ENCODE measurements at places on chromosomes 2 and 18.

- DNase-seq: no peak
Observed at GRCh38 chr2:240422658-240423329, 12.7 kb upstream of the GPC1 start.

- no peak for DNase-seq
Observed at GRCh38 chr2:73373344-73373743, 12.3 kb upstream of the ALMS1 start.

DNA sequence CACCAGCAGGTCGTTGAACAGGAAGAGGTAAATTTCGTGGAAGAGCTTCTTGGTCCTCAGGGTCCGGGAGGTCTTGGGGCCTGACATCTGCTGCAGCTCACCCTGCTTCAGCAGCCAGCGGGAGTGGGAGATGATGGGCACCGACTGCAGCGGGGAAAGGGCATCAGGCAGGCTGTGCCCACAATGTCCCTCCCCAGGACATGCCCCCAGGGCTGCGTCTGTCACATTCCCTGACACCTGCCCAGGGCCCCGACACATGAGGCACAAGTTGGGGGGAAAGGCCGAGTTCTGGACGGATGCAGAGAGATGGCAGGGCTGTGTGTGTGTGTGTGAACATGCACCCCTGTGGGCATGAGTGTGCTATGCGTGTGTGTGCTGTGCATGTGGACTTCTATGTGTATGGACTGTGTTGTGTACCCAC is 13.9 kb downstream of the SNORC start:
- DNase-seq: no peak

- no peak for DNase-seq
Observed at GRCh38 chr18:36179562-36180355, 7.5 kb upstream of the MOCOS start.

- DNase-seq: no peak
Observed at GRCh38 chr2:55761024-55761423, 67.4 kb upstream of the PNPT1 start.

- DNase-seq: no peak
Observed at GRCh38 chr18:39215920-39216319, 1650.3 kb upstream of the CELF4 start.

DNA sequence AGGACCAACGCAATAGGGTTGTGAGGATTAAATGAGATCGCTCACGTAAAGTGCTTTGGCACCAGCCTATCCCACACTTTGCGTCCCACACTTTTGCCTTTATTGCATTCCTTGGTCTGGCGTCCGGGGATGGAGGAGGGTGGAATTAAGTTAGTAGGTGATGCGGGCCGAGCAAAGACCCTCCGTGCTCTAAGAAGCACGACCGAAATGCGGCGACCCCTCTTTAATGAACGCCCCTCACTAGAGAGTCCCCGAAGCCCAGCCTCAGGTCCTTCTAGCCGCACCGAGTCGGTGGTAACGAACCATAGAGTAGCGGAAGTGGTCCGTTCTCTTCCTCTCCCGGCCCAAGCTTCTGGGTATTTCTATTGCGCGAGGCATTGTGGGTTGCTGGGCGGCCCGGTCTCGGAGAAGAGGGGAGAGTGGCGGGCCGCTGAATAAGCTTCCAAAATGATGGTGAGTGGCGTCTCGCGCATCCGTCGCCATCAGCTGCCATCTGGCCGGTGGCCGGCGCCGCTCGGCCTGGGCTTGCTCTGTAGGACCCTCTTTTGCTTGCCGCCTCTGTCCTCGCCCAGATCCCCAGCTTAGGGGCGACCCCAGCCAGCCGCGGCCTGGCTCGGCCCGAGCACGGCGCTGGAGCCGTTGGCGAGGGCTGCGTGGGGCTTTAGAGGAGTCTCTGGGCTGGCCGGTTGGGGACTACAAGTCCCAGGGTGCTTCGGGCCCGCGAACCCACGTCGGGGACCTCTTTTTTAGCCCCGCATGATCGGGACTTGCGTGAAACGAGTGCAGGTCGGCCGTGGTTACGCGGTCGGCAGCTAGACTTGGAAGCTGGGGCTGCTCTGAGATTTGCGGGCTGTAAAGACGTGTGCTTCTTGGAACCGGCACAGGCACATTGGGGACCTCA is at the start of gene CCT7:
Gene CCT7, plus strand, starts transcription at position 377 of the 901 bp plus-strand sequence. Its CDS starts 71 bp downstream, at position 448.
- peak; percentile 78 for DNase-seq

- no peak for DNase-seq
Observed at GRCh38 chr18:40921845-40922629, 1033.0 kb upstream of the PIK3C3 start.

- no peak for DNase-seq
Observed at GRCh38 chr18:64380117-64380516, 231.2 kb upstream of the LINC00305 start.

GRCh38 chr18:12742453-12742852 is 39.6 kb downstream of the PSMG2 start:
- no peak for DNase-seq

GRCh38 chr18:12008181-12008767 is 27.0 kb downstream of the IMPA2 start:
- no peak for DNase-seq

GRCh38 chr2:147331790-147332419 is 512.9 kb upstream of the ACVR2A start:
- DNase-seq: no peak

DNA sequence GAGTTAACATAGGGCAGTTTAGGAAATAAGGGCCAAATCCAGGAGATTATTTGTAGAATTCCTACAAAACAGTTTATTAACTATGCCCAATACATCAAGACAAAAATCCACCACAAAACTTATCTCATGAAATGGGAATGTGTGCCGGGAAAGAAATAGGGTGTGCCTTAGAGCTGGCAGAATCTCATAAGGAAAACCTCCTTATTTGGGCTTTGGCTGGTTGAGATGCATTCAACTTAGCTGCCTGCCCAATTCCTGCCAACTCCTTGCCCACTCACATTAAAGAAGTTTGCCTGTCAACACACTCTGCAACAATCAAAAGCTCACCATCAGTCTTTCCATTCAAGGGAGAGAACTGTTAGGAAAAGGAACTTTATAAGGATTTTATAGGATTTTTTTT is 500.6 kb downstream of the SATB2 start:
- no peak for DNase-seq

DNA sequence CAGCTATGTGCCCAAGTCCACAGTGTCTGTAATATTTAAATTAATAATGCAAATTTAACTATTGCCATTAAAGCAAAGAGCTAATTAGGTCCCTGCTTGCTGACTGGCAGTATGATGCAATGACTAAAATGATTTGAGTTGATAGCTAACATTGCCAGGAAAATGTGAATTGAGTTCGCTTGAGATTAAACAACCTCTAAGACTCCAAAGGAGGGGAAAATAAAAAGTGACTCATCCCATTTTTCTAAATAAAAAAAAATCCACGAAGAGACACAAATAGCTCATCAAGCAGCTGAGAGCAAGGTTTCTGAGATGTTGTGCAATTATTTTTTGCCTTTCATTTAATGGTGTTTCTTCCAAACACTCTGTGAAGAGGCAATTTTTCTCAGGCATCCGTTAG is 413.0 kb downstream of the MTX2 start:
- no peak for DNase-seq

- DNase-seq: no peak
Observed at GRCh38 chr18:56910237-56910636, 236.7 kb upstream of the BOD1L2 start.

DNA sequence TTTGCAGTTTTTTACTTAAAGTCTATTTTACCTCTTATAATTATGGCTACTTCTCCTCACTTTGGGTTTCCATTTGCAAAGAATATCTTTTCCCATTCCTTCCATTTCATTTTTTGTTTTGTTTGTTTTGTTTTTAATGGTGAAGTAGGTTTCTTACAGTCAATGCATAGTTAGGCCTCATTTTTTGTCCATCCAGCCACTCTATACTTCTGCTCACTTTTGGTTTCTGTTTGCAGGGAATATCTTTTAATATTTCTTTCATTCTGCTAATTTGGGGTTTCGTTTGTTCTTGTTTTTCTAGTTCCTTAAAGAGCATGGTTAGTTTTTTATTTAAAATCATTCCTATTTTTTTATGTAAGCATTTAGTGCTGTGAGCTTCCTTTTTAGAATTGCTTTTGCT is 339.4 kb downstream of the GRB14 start:
- no peak for DNase-seq

DNA sequence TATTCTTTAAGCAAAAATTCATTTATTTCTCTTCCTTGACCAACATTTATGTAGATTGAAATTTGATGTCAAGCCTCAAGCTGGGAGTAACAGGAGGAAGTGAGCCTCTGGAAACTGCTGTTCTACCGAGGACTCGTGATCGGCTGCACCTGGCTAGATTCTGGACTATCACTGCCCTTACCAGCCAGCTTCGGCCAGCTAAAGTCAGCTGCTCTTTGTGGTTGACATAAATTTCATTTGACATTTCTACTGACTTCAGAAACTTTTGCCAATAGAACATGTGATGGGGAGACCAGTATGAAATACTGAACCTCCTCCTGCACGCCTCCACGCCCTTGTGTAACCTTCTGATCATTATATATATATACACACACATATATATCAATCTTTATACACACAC is 74.2 kb upstream of the RGPD5 start:
- no peak for DNase-seq

DNA sequence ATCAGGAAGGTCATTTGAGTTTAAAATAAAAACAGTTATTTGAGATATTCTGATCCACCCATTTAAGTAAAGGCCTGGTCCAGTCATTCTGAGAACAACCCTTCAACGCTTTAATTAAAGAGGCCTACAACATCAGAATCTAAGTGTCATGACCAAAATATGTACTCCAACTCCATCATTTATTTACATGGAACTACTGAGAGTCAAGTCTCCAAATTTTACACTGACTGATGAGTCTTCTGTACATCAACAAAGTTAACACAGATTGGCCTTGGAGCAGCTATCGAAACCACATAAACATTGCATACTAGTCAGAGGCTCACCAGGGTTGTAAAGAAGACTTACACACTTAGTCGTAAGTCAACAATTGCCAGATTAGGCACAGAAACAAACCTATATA is 37.1 kb downstream of the PIEZO2 start:
- DNase-seq: no peak

GRCh38 chr2:50611351-50611871 is 420.5 kb downstream of the NRXN1 start:
- DNase-seq: no peak

GRCh38 chr2:86628091-86628522 is 4.4 kb upstream of the RNF103 start:
- DNase-seq: peak; percentile 38

DNA sequence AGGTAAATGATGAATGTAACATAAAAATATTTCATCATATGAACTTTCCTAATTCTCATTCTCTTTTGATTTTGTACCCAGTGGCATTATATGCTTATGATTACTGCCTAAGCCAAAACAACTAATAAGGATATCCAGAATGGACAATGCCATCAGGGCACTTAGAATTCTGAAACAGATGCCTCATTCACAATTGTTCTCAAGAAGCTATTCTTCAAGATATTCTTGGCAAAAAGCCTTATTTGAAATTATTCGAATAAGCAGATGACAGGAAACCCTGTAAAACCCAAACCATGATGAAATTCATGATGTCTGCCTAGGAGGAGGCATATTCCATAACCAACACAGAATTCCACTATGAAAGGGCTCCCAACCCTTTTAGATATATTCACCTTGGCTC is 353.2 kb upstream of the TRIB2 start:
- DNase-seq: no peak

DNA sequence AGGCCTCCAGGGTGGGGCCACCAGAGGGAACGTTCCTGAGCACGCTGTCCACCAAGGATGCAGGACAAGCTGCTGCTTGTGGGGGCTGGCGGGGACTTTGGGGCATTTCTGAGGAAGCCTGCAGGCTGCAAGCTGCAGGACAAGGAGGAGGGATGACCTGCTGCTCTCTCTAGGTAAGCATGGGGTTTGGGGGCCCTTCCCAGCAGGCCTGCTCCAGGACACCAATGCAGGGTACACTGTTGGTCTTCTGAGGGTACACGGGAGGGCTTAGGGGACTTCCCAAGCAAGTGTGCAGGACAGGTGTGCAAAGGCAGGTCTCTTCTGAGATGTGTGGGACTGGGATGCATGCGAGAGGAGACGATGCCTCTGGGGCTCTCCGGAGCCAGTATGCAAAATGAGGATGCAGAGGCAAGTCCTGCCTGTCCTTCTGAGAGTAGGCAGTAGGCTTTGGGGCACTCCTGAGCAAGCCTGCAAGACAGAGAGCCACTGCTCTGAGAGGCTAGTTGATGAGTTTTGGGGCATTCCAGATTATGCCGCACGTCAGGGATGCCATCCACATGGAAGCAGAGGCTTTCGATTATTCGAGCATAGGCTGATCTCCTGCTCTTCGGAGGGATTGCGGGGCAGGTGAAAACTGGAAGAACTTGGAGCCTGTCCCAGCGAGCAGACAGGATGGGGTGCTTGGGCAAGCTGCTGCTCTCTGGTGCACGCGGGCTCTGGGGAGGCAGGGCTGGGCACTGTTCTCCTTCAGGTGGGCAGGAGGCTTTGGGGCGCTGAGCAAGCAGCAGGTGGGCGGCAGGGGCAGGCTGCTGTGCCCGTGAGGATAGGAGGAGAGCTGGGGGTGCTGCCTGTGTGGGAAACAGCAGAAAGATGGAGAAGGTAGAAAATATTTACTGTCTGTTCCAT is 44.6 kb downstream of the CNGA3 start:
- no peak for DNase-seq

GRCh38 chr2:11396467-11397445 is 52.3 kb upstream of the ROCK2 start:
- DNase-seq: no peak

DNA sequence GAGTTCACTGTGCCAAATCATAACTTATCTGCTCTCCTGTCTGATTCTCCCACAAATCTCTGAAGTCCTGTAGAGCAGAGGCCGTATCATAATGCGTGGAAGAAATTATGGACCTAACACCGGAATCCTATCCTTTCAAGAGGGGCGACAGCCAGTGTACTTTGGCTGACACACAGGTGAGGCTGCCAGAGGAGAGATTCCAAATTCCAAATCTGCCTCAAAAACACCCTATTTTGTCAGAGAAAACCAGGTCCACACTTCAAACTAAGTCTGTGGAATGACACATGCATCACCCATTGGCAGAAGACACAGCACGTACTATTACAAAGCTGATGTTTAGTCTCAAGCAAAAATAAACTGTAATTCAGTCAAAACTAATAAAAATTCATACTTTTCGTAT is 139.2 kb upstream of the PID1 start:
- no peak for DNase-seq

GRCh38 chr2:145018502-145018901 is 498.6 kb upstream of the ZEB2 start:
- no peak for DNase-seq

GRCh38 chr2:208097801-208098200 is 26.5 kb downstream of the CRYGD start:
- no peak for DNase-seq

- DNase-seq: no peak
Observed at GRCh38 chr2:79909521-79909920, 395.0 kb downstream of the LRRTM1 start.

DNA sequence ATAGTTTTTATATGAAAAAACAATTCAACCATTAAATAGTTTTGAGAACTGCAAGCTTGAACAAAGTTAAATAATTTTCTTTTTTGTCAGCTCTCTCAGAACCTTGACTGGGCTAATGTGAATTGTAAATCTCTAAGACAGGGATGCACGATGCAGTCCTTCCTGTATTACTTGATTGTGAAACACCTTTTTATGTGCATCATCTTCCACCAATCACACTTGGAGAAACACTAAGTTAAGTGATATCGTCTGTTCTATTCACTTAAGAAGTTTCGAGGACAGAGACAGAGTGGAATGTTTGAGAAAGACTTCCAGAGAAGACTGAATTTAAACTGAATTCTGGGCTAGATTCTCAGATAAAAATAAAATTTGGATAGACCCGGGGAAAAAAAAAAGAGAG is 238.2 kb downstream of the MREG start:
- no peak for DNase-seq
